Panc1 (cell line): ENCODE measurements at places on chromosomes 12 and 14.

DNA sequence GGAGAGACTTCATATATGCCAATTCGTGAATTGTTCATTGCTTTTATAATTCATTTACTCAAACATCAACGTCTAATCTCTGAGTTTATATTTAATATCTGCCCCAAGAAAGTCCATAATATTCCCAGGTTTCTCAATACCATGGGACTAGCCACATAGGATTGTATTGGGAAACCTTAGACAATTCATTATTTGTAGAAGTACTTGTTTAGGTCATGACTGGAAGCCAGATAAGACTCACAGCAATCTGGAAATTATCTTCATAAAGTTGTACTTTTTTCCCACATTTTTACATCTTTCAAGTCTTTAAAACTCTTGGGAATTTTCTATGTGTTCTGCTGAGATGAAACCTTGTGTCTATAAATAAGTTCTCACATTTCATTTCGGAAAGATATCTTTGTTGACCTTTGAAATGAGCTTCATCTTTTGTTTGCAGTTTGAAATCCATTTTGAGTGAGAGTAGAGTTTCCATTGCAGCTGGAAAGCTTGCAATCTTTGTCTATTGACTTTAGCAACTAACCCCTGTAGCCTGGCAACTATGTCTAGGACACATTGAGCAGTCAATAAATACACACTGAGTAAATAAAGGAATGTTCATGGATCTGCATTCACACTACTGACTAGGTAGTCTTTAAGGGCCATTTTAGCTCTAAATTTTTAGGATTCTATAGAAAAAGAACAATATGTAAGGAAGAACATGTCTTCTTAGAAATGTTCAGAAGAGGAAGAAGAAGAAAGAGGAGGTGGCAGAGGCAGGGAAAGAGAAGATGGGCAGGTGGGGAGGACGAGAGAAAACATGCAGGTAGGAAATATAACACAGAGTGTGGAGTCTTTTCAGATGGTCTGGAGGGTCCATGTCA, 154.4 kb downstream of the LRIG3 start:
- DNase-seq: no peak

DNA sequence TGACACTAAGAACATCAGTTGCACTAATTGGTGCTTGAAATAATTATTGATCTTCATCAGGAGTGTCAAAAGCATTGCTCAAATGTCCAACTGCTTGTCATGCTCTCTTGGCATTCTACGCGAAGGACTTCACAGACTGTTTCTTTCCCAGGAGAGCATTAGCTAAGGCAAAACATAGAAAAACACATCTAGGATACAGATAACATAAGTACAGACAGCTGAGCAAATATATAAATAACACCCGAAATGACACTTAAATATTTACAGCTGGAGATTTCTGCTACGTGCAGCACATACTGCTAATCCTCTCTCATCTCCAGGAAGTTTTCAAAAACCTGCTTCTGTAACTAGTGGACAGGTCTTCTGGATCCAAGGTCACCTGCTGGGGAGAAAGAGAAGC, 120.0 kb upstream of the PRMT8 start:
- DNase-seq: no peak

- DNase-seq: no peak
Measured at GRCh38 chr12:11654338-11654737, 4.9 kb downstream of the ETV6 start.

DNA sequence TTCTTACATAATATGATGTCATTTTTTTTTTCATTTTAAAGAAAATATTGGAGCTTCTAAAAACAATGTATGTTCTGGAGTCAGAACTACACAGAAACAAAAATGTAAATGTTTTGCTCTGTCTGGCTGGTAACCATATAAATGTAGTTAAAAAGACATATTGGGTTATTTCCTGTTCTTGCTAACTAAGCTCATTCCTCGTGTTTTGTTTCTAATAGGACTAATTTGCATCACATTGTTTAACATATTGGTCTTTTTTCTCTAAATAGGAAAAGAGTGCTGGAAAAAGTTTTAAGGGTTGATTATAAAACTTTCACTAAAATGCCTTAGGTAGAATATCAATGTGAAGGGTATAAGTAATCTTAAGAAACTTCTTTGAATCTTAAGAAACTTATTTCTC, 221.3 kb downstream of the SLC6A15 start:
- DNase-seq: no peak

GRCh38 chr12:47878293-47878917, 26.4 kb downstream of the VDR start:
- no peak for DNase-seq

GRCh38 chr12:96221391-96221790, 27.2 kb downstream of the ELK3 start:
- no peak for DNase-seq

DNA sequence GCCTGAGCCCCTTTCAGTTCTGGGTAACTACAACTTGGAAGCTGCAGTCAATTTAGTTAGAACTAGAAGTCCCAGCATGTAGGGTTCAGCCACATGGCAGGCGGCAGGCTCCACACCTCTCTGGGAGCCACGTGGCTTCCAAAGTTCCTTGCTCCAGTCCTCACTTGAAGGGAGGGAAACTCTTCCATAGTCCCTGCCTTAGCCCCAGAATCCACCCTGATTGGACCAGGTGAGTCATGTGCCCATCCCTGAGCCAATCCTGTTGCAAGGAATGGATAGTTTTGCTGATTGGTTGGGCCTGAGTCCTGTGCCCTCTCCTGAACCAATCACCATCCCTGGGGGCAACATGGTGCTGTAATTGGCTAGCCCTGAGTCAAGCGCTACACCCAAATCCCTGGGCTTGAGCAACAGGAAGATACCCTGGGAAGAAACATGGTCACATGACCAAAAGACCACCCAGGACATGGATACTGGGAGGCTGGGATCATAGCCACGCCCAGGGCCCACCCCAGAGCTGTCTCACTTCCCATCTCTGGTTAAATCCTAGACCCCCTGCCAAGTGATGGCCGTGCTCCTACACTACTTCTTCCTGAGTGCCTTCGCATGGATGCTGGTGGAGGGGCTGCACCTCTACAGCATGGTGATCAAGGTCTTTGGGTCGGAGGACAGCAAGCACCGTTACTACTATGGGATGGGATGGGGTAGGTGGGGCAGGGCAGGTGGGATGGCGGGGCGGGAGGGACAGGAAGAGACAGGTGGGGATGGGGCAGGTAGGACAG, 154.7 kb downstream of the ADGRD1 start:
- DNase-seq: no peak

- DNase-seq: no peak
Measured at GRCh38 chr12:51335931-51336330, 10.5 kb downstream of the CELA1 start.

DNA sequence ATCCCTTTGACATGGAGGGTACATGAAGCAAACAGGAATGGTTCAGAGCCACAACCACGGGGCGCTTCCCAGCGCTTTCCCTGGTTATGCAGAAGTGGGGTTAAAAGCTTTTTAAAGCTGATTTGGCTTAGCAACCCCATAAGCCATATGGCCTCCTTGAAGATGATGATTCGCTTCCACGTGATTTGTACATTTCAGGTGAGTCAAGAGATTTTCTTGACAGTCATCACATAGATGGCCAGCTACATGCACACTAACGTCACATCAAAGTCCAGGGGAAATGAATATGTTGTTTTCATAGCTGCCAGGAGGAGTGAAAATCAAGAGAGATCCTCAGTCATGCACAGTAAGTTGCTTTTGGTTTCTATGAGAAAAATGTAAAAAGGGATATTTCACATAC, 309.7 kb downstream of the TMEM132D start:
- no peak for DNase-seq

DNA sequence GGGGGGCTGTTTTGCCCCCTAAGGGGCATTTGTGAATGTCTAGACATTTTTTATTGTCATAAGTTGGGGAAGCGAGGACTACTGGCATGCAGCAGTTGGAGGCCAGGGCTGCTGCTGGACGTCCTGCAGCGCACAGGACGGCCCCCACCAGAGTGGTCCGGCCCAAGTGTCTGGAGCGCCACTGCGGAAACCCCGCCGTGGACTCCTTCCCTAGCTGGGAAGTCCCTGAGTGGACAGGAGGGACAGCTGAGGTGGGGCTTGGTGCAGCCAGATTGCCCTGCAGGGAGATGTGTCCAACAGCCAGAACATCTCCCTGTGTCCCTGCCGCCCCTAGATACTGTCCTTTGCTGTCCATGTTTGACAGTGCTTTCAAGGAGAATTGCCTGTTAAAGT, 5.5 kb downstream of the CKB start:
- no peak for DNase-seq

- no peak for DNase-seq
Measured at GRCh38 chr14:88933191-88933590, 108.7 kb downstream of the TTC8 start.

GRCh38 chr12:124416516-124417395, 121.9 kb downstream of the RFLNA start:
- DNase-seq: no peak

GRCh38 chr14:99081880-99082279, 190.1 kb downstream of the BCL11B start:
- no peak for DNase-seq

GRCh38 chr12:6198051-6198450, 2.1 kb upstream of the CD9 start:
- no peak for DNase-seq

- no peak for DNase-seq
Measured at GRCh38 chr14:22780105-22780679, 13.7 kb downstream of the OXA1L start.

DNA sequence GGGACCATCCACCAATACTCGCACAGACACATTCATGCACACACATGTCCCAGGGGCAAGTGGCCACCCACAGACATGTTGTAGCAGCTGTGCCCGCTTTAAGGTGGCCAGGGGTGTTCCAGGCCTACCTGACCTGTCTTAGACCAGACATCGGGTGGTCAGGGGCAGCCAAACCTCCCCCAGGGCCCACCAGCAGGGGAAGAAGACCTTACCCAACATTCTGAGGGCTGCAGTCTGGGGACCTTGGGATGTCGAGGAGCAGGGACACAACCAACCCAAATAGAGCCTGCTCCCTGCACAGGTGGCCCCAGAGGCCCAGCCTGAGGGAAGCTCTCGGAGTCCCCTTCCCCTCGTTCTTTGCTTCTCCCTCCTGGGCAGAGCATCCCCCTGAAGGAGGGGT, 1.7 kb upstream of the TMEM119 start:
- DNase-seq: no peak

- no peak for DNase-seq
Measured at GRCh38 chr12:131736446-131737149, 25.7 kb downstream of the SFSWAP start.

- no peak for DNase-seq
Measured at GRCh38 chr12:52952076-52952801, 3.3 kb downstream of the KRT18 start.

GRCh38 chr12:13000925-13001774, 1.1 kb upstream of the HEBP1 start:
- no peak for DNase-seq

GRCh38 chr12:131713349-131713748, 2.5 kb downstream of the SFSWAP start:
- DNase-seq: no peak
